ENCODE measurements at places on chromosomes 5 and 9.

GRCh38 chr5:61491861-61492260, 159.8 kb downstream of the ZSWIM6 start:
- DNase-seq: no peak

GRCh38 chr9:13991395-13991794, 322.5 kb downstream of the NFIB start:
- no peak for DNase-seq

- DNase-seq: no peak
Measured at GRCh38 chr5:115433918-115434317, 110.7 kb downstream of the FEM1C start.

GRCh38 chr5:79984363-79984762, 6.7 kb downstream of the MTX3 start:
- no peak for DNase-seq

Data from AG09319 (cell line).